T-helper 2 cell (primary cell): ENCODE measurements at places on chromosomes 2 and 18.

DNA sequence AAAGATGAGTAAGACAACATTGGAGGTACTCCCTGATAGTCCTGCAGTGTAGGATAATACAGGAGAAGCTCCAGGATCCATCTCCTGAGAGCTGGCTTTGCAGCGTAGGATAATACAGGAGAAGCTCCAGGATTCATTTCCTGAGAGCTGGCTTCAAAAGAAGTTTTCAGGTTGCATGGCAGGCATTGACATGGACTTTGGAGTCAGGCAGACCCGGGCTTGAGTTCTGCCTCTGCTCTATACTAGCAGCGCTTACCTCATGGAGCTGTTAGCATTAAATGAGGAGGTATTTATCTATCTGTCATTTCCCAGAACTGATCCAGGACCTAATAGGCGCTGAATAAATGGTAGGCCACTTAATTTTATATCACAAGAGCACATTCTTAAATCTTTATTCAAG lies 97.8 kb downstream of the FMNL2 start:
- DNase-seq: no peak

GRCh38 chr18:59691996-59692395 lies 5.2 kb downstream of the CCBE1 start:
- no peak for DNase-seq

- DNase-seq: no peak
Observed at GRCh38 chr18:80009661-80010550, 21.5 kb upstream of the TXNL4A start.

- no peak for DNase-seq
Observed at GRCh38 chr2:53423465-53423864, 344.1 kb upstream of the CHAC2 start.

- no peak for DNase-seq
Observed at GRCh38 chr2:120134263-120134662, 88.9 kb downstream of the TMEM185B start.

DNA sequence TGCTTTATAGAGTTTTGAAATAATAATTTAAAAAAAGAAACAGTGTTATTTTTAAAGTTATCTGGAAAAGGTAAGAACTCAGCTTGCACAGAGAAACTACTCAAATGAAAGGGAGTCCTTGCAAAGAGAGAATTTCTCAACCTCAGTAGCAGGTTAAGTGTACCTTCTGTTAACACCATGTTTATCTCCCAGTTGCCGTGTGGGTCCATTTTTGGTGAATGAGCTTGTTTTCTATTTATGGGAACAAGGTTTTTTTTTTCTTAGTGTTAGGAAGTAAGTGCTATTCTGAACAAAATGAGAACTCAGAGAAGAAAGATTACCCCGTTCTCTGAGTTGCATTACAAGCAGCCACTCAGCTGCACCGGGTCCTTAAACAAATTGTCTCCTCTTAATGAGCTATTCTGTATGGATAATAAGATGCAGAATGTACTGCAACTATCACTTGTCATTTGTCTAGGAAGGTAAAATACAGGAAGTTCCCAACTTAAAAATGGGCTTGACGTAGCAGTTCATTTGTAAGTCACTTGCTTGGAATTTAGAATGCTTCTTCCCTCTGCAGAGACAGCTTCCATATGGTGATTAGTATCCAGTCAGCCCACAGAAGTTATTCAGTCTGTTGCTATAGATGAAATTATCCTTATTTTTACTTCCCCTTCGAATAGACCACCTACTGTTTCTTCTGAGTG lies 74.9 kb downstream of the LTBP1 start:
- no peak for DNase-seq

GRCh38 chr2:27095745-27096651 lies 9.4 kb downstream of the KHK start:
- DNase-seq: no peak

DNA sequence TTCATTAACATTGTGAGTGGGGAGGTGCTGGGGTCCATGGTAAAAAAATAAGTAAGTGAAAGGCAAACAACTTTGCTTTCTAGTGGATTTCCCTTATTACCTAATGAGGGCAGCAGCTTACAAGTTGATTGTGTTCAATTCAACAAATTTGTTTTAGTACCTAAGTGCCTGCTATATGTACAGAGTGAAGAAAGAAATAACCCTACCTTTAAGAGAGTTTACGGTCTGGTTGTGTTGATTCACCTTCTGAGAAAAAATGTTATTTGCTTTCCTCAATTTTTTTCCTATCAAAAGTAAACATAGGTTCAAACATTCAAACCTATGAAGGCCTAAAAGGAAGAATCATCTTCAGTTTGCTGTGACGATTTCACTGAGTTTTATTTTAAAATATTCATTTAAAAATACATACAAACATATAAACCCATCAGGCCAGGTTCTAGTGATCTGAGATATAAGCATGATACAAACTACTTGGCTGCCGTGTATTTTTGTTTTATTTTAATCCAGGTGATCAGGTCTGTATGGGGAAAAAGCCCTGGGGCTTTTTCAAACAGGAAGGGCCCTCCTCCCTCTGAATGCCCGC lies 1.5 kb upstream of the SPTBN1 start:
- DNase-seq: no peak

DNA sequence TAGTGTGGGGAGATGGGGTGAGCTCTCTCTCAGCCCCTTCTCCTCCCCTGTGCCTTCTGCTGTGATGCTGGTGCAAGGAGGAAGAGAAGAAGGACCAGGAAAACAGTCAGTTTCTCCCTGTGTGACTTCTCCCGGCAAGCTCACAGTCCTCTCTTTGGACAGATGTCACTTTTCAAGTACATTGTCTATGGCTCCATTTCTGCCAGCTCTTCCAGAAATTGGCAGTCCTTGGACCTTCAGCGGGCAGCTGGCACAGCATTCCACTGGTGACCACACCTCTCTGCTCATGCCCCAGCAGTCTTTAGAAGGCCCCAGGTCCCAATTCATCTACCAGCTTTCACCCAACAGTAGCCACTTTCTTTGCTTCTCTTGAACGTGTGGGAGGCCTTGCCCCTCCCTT lies 63.9 kb downstream of the AOX1 start:
- no peak for DNase-seq

DNA sequence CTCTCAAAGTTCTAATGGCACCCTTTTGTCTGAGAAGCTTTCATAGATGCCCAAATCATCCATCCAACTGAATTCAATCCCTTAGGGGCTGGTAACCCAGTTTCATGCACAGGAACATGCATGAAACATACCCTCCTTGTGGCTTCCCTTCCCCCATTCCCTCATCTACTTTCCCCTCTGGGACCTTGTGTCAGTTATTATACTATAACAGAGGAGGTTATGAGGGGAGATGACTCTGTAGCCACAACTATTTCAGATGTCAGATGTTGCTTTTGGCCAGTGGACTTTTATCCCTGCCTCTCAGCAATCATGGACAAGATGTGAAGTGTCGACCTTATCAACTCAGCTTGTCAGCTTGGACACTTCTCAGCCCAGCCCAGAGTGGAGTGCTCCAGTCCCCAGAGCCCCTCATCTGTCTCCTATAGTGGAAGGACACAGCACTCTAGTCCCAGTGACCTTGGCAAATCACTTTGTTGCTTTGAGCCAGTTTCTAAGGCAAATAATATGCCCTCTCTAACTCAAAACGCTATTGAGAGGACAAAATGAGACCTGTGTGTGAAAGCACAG lies 8.4 kb downstream of the DHRS9 start:
- DNase-seq: no peak

GRCh38 chr2:159089543-159089942 lies 121.1 kb downstream of the TANC1 start:
- DNase-seq: no peak

- DNase-seq: no peak
Observed at GRCh38 chr2:107197594-107198294, 311.8 kb upstream of the ST6GAL2 start.

DNA sequence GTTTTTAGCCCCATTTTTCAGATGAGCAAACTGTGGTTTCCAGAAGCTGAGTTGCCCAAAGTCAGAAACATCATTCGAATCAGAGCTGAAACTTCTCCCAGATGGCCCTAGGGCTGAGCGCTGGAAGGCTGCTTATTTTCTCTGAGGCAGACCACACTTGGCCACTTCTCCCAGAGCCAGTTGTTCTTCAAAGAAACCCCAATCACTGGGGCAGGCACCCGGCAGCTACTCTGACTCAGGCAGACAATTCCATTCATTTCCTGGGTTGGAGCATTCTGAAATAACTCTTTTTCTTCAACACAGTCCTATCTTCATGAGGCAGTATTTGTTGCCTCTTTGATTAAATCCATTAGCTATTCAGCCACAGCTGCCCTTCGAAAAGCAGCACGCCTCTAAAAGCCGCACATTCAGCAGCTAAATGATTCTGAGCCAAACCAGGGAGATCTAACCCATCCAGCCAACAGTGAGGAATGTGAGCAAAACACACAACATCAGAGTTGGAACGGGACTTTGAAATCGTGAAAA lies 40.9 kb downstream of the LRATD1 start:
- no peak for DNase-seq

GRCh38 chr2:7672027-7672684 lies 754.9 kb downstream of the RNF144A start:
- no peak for DNase-seq

DNA sequence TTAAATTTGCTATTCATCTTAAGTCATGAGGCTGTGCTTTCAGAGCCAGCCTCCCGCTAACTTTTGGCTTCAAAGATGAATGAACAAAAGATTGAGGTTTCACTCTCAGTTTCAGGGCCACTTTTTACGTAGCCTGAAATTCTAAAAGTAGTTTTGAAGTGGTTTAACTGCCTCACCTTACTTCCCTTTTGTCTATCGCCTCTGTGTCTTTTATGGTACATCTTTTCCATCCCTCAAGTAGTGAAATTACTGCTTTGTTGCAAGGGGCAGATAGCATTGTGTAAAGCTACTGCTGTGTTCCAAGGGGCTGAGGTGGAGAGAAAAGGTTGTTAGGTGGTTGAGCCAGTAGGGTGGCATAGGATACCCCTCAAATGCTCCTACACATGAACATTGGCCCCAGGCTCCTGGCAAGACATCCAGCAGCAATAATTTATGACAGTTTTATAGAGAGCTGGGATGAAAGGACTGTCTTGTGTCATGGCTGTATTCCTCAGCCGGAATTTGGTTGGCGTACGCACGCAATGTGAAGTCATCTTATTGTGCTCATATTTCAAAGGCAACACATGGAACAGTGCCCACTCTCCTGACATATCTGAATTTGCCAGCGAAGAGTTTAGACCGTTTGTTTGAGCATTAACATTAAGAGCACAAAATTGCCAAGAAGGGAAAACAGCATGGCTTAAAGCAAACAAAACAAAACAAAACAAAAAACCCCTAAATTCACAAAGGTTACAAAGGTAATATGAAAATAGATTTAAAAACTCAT lies 32.2 kb downstream of the QPCT start:
- no peak for DNase-seq

DNA sequence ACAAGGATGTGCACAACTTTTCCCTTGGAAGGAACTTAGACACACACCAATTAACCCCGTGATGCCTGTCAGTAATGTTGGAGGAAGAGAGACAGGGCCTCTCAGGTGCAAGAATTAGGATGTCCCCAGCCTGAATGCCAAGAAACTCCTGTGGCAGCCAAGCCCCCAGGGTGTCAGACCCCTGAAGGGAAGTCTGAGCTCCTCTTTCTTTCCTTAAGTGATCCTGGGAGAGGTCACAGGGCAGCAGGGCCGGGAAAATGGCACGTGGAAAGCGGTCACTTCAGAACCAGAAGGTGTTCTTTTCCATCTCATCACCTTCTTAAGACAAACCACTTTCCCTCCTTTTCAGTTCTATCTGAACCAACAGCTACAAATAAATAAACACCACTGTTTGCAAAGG lies 185.9 kb downstream of the ANAPC1 start:
- no peak for DNase-seq

DNA sequence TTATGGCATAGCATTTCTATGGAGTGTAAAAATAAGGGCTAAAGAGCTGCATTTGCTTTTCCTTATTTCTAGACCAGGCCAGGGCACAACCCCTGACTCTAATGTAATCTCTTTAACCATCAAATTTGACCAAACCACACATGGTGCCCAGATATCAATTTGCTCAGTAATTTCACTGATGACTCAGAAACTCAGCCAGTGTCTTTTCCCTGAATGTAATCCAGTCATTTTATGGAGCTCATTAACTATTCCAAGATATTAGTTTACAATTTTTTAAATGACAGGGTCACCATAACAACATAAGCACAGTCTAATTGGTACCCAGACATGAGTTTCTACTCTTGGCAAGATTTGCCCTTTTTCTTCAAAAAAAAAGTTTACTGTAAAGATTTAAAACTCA lies 270.8 kb upstream of the AGAP1 start:
- no peak for DNase-seq

- no peak for DNase-seq
Observed at GRCh38 chr2:182593394-182593975, 122.6 kb upstream of the DNAJC10 start.

- DNase-seq: no peak
Observed at GRCh38 chr2:224570328-224570993, 14.7 kb downstream of the CUL3 start.

GRCh38 chr2:290090-290722 lies 2.3 kb upstream of the ALKAL2 start:
- DNase-seq: peak; percentile 34

- DNase-seq: no peak
Observed at GRCh38 chr18:76565238-76566173, 70.5 kb upstream of the ZNF516 start.
